Cardiac septum (tissue), 1 donor: ENCODE measurements at places on chromosomes 12 and 14. TPM values are rescaled to one million over a fixed set of nuclear protein-coding genes. Genes with fewer than 3 reads are reported as not detected.

SYCP3 gene
- not detected for total RNA-seq

SERPINA3 gene
- 24.5 TPM for total RNA-seq

TOMM20L gene
- total RNA-seq: not detected

ARMH4 gene
- 6.4 TPM for total RNA-seq

GPR132 gene
- total RNA-seq: 0.73 TPM

RIN3 gene
- 12.1 TPM for total RNA-seq

DIO3 gene
- total RNA-seq: not detected

SYNDIG1L gene
- total RNA-seq: not detected

TMPRSS12 gene
- not detected for total RNA-seq

ITGB7 gene
- 1.4 TPM for total RNA-seq

AICDA gene
- total RNA-seq: 0.13 TPM

CDC42BPB gene
- total RNA-seq: 81.8 TPM

SALL2 gene
- 2.6 TPM for total RNA-seq

HPD gene
- 1.3 TPM for total RNA-seq

PLEKHD1 gene
- total RNA-seq: 0.13 TPM

HOXC12 gene
- not detected for total RNA-seq

BMP4 gene
- 6.9 TPM for total RNA-seq

ESRRB gene
- total RNA-seq: 8.7 TPM

SRP54 gene
- 33.9 TPM for total RNA-seq

STK38L gene
- 269 TPM for total RNA-seq

TSPAN19 gene
- not detected for total RNA-seq

HOXC9 gene
- not detected for total RNA-seq

ZDHHC22 gene
- total RNA-seq: not detected

EPYC gene
- not detected for total RNA-seq

TCTN1 gene
- total RNA-seq: 20.7 TPM

LIN7A gene
- total RNA-seq: 17.3 TPM

PIWIL1 gene
- not detected for total RNA-seq

FOXM1 gene
- 0.24 TPM for total RNA-seq

SERPINA9 gene
- not detected for total RNA-seq

RFLNA gene
- total RNA-seq: not detected

GRIN2B gene
- 0.16 TPM for total RNA-seq
